ENCODE measurements at places on chromosomes 4 and X.

- DNase-seq = peak; percentile 42
Observed at GRCh38 chrX:150362599-150363481, at the start of gene MAMLD1. Gene MAMLD1 (plus strand): TSS chrX:150363317. CDS start chrX:150445517, 82,200 bp downstream.

DNA sequence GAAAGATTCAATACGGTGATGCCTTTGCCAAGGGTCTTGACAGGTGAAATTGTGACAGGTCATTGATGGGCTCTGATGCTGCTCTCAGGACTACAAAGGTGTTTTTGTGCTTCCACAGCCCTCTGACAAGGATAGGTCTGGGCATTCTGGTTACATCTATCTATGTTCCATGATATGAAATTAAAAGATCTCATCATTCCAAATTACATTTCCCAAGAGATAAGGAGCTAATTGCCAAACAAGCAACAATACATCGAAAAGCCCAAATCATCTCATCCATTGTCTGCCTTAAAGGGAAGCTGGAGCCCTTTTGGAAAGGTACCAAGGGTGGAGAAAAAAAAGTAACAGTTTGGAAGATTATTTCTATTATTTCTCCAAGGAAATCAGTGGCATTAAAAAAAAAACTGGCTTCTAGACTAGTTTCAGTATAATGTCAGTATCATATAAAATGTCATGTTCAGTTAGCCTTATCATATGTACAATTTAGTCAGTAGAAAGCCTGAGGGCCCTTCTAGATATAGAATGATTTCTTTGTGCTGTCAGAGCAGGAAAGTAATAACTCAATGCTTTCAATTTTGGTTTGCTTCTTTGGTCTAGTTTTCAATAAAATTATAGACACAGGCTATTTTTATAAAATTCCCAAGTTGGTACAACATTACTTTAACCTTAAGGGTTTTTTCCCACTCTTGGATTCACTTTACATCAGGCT is 224.5 kb upstream of the GPRIN3 start:
- no peak for DNase-seq

GRCh38 chr4:26081795-26082498 is 167.9 kb downstream of the SMIM20 start:
- DNase-seq = no peak

DNA sequence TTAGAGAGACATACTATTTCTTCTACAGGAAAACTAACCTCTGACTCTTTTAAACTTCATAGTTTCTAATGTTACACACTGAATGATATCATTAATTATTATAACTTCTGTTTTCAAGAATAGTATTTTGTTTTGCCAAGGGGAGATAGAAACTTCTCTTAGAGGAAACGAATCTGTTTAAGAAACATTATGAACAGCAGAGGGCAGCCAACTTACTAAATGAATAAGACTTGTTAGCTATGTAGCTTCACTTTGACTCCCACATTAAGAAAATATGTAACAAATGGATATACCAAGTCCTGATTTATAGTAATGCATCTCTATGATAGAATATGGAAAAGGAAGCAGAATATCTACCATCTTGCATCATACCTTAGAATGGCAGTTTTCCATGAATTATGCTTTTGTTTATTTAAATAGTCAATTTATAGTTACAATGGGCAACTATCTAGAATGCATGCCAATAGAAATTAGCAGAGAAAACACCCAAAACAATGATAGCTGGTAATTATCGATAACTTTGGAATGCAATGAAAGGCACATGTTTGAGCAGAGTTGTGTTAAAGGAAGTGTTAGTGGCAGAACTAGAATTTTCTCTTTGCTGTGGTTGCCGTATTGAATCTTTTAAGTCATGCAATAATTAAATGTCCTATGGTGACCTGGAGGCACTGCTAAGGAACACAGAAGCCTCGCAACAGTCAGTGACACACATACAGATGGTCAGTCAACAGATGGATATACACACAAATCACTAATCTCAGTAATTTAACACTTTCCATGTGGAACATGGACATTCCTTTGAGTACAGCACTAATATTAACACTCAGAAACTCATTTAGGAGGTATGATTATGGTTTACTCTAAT is 105.7 kb upstream of the PDLIM3 start:
- DNase-seq = no peak

GRCh38 chr4:184755278-184755677 is 21.4 kb upstream of the CENPU start:
- DNase-seq = no peak

DNA sequence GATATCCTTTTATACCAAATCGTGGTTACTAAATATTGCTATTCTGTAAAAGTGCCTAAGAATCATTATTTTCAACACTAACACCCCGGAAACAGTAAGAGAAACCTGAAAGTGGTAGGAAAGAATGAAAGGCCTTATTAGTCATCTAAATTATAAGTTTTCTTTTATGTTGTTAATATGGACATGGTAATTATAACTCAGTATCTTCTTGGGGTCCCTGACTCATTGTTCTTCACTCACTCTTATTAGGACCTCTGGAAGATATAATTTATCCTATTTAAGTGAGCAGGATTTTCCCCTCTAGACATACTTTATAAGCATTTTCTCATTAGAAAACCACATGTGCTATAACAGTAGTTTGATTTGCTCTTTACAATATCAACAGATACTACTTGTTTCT is 51.0 kb downstream of the SMARCA5 start:
- DNase-seq = no peak

DNA sequence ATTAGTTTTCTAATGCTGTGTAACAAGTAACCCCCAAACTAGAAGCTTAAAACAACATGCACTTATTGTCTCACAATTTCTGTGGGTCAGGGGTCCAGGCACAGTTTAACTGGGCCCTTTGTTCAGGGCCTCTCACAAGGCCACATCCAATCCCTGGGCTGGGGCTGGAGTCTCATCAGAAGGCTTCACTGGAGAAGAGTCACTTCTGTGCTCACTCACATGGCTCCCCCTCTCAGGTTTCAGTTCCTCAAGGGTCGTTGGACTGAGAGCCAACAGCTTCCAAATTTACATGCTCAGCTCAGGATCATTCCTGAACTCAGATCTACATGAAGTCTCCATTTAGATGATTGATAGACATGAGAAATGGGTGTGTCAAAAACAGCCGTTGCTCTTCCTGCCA is 77.1 kb downstream of the EVC start:
- no peak for DNase-seq

GRCh38 chr4:7261536-7261935 is 69.2 kb downstream of the SORCS2 start:
- DNase-seq = no peak

DNA sequence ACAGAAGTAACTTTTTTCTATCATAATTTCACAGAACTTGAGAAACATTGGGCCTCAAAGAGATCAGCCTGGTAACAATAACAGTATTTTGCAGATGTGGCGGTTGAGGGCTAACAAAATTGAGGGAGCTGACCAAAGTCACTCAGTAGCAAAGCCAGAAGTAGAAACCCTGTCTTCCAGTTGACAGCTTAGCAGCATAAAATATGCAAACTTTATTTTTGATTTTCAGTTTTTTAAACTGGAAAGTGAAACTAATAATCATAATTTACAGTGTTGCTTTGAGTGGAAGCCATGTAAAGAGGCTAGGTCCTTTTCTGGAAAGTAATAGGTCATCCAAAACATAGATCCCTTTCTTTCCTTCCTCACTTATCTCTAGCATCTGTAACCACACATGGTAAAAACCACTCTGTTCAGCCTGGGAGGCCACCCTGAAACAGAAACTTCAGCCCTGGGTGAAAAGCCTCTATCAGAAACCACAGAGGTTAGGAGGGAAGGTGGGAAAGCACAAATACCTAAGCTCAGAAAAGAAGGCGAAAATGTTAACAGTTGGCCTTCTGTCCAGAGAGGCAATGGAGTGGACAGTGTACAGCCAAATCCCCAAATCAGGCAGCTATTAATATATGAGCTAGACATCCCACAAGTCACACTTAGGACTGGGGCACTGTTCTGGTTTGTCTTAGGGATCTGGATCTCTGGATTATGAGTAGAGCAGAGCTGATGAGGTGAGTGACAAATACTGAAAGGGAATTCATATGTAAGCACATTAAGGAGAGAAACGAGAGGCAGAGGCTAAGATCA is 61.1 kb upstream of the ARSJ start:
- DNase-seq = no peak
